Fibroblast of the aortic adventitia (primary cell): ENCODE measurements at places on chromosomes 2 and 18.

DNA sequence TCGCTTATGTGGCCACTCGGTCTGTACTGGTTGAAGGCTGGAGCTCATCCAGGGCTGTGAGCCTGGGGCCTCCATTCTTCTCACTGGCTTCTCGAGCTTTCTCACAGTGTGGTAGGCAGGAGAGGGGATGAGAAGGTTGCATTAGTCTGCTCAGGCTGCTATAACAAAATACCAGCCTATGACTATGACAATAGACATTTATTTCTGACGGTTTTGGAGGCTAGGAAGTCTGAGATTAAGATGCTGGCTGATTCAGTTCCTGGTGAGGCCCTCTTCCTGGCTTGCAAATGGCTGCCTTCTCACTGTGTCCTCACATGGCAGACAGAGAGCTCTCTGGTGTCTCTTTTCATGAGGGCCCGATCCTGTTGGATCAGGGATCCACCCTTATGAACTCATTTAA is 6.2 kb upstream of the STK25 start:
- DNase-seq = no peak

- DNase-seq = no peak
Measured at GRCh38 chr2:120401275-120402066, 55.5 kb downstream of the INHBB start.

- DNase-seq = no peak
Measured at GRCh38 chr2:216635701-216636550, 2.7 kb downstream of the IGFBP2 start.

GRCh38 chr2:54206596-54206995 is 49.4 kb downstream of the TSPYL6 start:
- peak; percentile 77 for DNase-seq
